NCI-H2107 (cell line): ENCODE measurements at places on chromosomes 4 and X.
A peak's percentile ranks its signal among the peaks of the same experiment; 100 is the strongest.

GRCh38 chr4:169818063-169818679, 60.4 kb upstream of the HPF1 start:
- DNase-seq = no peak

GRCh38 chrX:19040373-19040772, 56.5 kb upstream of the PHKA2 start:
- no peak for DNase-seq

DNA sequence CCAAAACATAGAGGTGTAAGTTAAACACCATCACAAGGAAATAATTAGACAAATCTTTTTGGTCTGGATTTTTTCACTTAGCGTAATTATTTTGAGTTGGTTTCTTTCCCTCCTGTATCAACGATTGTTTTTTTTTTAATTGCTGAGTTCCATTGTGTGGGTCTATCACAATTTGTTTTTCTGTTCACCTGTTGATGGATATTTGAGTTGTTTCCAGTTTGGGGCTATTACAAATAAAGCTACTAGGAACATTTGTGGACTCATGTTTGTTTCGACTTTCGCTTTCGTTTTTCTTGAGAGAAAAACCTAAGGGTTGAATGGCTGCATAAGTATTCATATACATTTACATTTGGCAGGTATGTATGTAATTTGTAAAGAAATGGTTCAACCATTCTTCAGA, 20.4 kb upstream of the FBXW7 start:
- DNase-seq = no peak

- DNase-seq = peak; percentile 6
Observed at GRCh38 chr4:26081795-26082498, 167.9 kb downstream of the SMIM20 start.

DNA sequence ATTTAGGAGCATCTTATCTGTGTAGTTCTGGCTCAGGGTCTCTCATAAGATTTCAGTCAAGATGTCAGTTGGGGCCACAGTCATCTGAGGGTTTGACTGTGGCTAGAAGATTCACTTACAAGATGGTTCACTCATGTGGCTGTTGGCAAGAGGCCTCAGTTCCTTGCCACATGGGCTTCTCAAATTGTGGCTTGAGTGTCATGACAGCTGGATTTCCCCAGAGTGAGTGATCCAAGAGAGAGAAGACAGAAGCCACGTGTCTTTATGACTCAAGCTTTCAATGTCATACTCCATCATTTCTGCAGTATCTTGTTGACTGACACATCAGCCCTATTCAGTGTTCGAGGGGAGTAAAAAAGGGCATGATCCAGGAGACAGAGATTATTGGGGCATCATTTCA, 131.3 kb upstream of the AP1S2 start:
- DNase-seq = no peak

GRCh38 chrX:153214934-153215333, 35.9 kb downstream of the MAGEA1 start:
- DNase-seq = no peak

GRCh38 chrX:9873952-9874351, 87.7 kb downstream of the SHROOM2 start:
- no peak for DNase-seq

DNA sequence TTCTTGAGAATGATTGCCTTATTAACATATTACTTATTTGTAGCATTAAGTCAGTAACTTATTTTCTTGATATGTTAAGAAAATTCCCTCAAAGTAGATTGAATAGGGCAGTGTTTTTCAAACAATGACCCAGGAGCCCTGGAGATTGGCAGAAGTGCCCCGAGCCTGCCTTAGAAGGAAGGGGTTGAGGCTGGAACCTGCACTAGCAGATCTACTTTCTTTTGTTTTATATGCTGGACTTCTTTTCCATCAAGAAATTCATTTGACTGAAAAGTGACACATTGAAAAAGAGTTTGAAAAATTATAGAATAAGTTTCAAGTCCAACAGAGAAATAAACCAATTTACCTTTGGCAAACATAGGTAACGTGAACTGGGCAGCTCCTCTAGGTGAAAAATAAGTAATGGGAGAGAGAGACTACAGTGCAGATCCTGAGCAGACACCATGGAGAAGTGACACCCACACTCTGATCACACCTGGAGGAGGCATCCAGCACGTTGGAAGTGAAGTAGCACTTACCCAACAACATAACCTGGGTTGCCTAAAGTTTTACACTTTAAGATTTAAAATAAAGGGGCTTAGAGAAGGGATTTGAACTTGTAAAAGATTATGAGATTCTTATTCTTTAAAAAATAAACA, 18.6 kb downstream of the ARSJ start:
- DNase-seq = no peak

- DNase-seq = no peak
Observed at GRCh38 chrX:17160975-17161374, 214.0 kb upstream of the NHS start.

GRCh38 chr4:151460434-151460833, 51.5 kb downstream of the FHIP1A start:
- DNase-seq = no peak

DNA sequence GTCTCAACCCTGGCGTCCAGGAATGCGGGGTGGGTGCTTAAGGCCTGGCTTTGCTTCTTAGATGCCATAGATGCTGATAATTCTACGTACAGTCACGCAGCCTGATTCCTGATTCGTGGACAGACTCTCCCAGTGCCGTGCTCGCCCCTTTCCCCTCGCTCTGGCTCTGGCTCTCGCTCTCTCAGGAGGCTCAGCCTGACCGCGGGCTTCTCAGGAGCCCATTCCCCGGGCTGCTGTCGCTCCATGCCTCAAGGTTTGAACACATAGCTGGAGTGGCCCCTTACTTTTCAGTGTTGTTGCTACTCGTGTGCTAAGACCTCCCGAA, 59.2 kb upstream of the ZC4H2 start:
- no peak for DNase-seq

DNA sequence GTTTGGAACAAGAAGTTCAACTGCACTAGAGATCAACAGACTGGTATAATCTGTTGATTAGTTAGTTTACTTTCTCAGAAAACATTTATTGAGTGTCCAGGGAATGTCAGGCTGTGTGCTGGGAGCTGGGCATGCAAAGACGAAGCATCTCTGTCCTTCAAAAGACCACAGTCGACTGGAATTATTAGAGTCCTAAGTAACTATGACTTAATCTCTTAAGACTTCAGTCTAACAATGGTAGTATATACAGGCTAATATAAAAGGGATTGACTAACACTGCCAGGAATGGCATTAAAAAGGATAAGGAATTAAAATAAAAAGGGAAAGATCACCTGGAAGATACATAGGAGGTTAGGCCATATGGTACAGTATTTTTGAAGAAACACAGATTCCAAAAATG, 128.7 kb downstream of the WDFY3 start:
- no peak for DNase-seq

DNA sequence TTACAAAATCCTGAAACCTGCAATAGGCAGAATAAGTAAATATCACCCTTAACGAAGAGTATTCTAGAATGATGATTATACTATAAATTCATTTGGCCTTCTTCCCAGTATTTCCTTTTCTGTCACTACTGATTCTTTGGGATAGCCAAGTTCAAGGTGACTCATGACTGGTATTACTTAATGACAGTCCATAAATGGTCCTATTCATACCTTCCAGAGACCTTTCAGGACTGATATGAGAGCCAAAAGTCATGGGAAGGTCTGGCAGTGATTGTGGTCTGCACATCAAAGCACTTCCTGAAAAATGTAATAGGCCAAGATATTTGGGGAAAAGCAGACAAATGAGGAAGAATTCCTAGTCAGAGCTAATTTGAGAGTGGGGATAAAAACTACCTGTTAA, 239.6 kb upstream of the FAM47A start:
- DNase-seq = no peak

DNA sequence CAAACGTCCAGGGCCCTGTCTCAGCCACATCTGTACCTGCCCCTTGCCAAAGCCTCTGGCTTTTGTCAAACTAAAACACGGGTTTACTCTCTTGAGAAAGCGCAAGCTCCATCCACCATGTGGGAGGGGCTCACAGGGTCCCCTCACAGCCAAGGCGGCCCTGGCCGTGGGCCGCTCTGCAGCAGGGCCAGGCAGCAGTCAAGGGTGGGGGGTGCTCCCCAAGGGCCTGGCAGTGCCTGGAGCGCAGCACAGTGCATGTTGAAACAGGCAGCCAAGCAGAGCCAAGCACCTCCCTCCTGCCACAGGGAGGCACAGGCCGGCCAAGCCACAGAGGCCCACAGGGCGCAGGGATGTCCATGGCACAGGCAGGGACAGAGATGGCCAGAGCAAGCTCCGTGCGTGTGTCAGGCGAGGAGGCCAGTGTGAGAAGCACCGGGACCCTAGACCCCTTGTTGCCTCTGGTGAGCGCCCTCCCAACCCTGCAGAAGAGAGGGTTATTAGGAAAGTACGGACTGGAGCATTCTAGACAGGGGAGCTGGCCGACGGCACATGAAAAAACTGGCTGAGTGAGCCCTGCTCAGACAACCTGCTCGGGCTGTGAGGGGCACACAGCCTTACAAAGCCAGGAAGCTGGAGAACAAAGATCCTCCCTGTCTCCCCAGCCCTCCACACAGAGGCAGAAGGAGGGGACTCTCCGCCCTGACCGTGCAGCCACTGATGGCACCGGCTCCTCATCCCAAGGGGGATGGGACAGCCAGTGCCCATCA, 39.0 kb downstream of the FAM53A start:
- no peak for DNase-seq
